SK-N-SH (cell line): ENCODE measurements at places on chromosomes 7 and 10. TPM values are rescaled to one million over a fixed set of nuclear protein-coding genes. Genes with fewer than 3 reads are reported as not detected.
A peak's percentile ranks its signal among the peaks of the same experiment; 100 is the strongest.

DNA sequence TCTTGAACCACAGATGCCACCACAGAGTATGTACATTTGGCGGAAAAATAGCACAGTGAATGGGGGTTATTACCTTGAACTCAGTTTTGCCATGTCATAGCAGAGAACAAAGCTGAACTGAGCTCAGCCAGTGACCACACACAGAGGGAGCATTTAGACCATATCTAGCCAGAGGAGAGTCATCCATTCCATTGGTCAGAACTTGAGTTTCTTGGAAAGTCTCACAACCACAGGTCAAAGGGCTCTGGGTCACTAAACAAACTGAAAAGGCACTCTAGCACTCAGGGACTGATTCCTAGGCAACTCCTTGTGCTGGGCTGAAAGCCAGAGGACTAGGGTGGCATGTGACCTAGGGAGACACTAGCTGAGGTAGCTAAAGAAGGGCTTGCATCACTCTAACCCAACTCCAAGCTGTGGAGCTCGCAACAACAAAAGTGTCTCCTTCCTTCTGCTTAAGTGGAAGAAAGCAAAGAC is 239.7 kb upstream of the SEMA3D start:
- no peak for DNase-seq

- no peak for DNase-seq
Measured at GRCh38 chr10:44883593-44884331, 27.4 kb upstream of the TMEM72 start.

GRCh38 chr7:99396418-99397296 is 11.7 kb downstream of the PDAP1 start:
- DNase-seq = no peak

DNA sequence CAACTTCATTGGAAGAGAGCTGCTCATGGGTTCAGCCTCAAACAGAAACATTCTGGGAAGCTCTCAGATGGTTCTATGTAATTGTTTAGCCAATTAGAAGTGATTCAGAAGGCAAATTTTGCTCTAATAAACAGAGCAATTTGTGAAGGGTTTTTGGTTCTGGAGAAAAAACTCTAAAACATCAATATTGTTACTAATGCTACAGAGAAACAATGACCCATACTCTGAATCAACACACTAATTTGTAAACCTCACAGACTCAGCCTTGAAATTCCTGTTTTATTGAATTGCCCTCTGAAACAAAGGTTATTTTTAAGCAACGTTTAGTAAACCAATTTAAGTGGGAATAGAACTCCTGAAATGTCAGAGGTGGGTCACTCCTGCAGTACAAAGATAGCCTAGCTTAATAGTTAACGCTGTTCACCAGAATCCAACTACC is 171.6 kb upstream of the SVIL start:
- DNase-seq = no peak

- no peak for DNase-seq
Measured at GRCh38 chr7:84668116-84668515, 473.5 kb upstream of the SEMA3A start.

DNA sequence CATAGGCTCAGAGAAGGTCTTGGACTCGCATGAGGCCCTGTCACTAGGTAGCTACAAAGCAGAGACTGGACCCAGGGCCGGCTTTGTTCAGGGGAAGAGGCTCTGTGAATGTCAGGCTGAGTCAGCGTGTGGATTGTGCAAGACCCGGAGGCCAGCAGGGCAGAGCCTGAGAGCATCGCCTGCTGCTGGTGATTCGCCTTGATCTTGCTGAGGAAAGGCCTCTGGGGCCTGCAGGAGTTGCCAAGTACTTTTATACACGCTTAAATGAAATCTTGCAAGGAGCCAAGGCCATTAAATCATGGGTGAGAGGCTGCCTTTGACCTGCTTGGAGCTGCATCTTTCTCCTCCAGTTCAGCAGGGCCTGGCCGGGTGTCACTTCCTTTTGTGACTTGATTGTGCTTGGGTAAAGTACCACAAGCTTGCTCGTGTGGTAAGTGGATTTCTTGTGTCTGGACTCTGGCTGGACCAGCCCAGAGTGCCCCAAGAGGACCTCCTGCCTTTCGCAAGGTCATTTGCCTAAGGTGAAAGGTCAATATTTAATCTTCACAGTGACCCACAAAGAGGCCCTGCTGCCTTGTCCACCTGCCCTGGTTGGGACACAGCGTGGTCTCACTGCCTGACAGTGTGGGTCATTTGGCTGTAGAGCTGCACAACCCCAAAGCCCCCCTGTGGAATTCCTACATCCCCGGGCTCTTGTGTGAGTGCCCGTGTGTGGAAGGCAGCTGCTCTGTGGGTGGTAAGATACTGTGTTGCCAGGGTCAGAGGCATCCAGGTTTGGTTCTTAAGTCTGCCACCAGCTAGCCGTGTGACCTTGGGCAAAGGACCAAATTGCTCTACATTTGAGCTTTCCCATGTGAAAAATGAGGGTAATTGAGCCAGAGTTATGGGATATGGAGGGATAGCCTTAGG is 38.6 kb upstream of the SH2D4B start:
- no peak for DNase-seq

GRCh38 chr7:111485701-111486380 is 76.5 kb downstream of the IMMP2L start:
- DNase-seq = no peak

GRCh38 chr7:67346876-67347275 is 350.2 kb downstream of the TYW1 start:
- DNase-seq = no peak

DNA sequence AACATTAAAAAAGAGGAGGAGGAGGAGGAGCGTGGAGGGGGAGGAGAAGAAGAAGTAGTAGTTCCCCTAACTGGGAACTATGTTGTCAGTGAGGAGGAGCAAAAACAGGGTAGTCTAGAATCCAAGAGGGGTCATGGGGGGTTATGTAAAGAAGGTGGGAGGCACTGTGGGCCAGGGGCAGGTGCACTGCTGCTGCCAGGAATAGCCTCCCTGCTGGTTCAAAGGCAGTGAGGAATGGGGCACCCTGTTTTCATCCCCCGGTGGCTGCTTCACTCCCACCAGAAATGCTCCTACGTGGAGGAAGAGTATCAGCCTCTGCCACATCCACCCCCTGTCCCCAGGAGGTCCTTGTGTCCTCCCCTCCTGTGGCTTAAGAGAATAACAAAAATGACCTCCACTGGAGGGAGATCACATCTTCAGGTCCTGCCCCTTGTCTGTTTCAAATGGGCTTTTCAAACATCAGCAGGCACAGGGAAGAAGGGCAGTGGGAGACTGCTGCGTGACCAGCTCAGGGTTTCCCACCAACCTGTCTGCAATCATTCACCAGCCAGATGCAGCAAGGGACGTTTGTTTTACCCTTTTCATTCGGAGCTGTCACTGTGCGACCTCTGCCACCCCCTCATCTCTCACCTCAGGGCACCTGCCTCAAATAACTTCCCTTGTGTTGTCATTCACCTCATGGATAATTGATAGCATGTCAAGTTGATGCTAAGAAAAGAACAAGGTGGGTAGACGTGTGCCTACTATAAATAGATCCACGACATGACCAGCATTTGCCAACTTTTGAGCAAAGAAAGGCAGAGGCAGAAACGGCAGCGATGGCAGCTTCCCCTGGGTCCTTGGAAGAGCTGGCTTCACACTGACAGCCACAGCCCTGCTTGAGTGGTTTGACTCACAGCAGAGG is 92.6 kb downstream of the DGKI start:
- no peak for DNase-seq

GRCh38 chr7:43808410-43808809 is 49.9 kb downstream of the BLVRA start:
- no peak for DNase-seq

- no peak for DNase-seq
Measured at GRCh38 chr7:26995666-26996065, 100.1 kb downstream of the HOXA1 start.

DNA sequence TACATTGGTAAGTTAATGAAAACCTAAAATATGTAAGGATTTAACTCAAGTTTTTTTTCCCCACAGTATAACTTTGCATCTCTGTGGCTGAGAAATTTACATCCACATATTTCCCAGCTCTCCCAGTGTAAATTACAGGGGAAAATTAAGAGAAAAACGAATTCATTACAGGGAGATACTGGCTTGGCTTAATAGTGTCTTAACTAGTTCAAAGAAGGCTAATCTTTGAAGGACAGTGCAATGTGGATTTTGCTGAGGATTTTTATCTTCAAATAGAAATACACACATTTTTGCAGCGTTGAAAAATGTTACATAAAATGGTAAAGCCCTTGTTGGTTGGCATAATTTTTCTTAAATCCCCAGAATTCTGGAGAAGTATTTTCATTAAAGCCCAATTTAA is 1.5 kb downstream of the CBX3 start:
- DNase-seq = no peak

DNA sequence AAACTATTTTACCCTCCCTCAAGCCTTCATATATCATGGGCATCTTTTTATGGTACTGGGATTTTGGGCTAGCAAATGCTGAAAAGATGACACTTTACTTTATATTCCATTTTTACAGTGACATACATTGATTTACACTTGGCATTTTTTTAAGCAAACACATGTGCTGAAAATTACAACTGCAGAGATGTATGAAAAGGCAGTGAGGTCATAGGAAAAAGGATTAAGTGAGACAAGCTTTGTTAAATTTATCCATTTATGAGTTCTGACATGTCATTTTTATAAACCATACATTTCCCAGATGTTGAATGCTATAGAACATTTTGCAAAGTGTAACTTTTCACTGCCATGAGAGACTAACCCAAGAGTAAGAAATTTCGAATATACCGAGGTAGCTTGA is 68.8 kb upstream of the RSU1 start:
- no peak for DNase-seq

GRCh38 chr10:23202779-23203178 is 10.7 kb downstream of the PTF1A start:
- no peak for DNase-seq

- DNase-seq = no peak
Measured at GRCh38 chr10:70685455-70685911, 13.2 kb downstream of the ADAMTS14 start.

GRCh38 chr10:2294739-2295138 is 557.4 kb upstream of the ADARB2 start:
- no peak for DNase-seq

DNA sequence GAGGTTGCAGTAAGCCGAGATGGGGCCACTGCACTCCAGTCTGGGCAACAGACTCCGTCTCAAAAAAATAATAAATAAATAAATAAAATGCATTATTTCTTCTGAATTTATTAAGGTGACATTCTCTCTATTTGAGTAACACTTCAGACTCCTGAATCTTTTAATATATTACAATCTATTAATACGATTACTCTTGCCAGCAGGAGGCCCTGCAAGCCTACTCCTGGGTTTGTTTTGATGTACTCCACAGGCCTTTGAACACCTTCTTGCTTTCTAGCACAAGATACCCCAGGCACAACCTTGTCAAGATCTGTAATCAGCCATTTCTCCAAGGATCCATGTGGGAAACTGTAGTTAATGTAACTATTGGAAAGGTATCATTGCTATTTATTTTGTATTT is 63.5 kb downstream of the COBL start:
- no peak for DNase-seq

DNA sequence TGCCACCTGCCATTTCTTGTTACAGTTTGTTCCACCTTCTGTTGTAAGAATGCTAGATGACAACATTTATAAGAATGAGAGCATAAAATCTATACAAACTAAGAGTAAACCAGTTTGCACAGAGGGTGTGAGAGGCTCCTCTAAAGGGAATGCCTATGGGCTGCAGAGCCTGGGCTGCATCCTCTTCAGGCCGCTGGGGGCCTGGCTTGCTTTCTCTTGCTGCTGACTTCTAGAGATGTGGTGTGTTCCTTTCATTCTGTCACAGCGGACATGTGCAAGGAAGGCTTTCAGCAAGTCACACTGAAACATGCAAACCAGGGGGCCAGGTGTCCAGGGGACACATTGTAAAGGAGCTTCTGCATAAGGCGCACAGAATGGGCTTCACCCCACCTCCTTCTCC is 7.1 kb upstream of the ATP6V1F start:
- no peak for DNase-seq

GRCh38 chr7:130970196-130970595 is 236.2 kb upstream of the KLF14 start:
- no peak for DNase-seq

DNA sequence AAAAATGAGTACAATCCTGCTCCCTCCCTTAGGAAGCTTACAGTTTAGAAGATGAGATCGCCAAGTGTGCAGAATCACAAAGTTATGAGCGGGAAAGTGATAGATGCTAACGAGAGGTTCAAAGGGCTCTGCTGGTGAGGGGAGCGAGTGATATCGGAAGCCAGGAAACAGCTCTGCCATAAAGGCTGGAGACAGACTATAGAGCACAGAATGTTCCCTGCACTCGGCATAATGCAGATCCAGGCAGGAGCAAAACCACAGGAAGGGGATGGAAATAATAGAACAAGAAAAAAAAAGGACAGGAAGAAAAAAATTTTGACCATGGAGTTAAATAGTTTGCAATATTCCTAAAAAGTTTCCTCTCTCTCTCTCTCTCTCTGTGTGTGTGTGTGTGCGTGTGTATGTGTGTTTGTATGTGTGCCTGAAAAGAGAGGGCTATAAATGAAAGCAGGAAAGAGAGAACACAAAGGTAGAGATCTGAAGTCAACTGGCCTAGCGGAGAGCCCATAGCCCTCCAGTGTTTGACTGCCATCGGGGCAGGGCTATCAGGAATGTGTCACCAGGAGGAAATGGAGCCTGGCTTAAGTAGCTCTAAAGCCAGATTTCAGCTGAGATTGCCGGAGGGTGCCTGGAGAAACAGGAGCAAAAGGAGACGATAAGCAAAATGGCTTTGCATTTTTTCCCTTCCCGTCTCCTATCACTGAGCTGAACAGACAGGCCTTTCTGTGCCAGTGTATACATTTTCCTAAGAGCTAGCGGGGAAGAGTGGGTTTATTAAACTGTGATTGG is 175.8 kb upstream of the LYZL1 start:
- DNase-seq = peak; percentile 70

DNA sequence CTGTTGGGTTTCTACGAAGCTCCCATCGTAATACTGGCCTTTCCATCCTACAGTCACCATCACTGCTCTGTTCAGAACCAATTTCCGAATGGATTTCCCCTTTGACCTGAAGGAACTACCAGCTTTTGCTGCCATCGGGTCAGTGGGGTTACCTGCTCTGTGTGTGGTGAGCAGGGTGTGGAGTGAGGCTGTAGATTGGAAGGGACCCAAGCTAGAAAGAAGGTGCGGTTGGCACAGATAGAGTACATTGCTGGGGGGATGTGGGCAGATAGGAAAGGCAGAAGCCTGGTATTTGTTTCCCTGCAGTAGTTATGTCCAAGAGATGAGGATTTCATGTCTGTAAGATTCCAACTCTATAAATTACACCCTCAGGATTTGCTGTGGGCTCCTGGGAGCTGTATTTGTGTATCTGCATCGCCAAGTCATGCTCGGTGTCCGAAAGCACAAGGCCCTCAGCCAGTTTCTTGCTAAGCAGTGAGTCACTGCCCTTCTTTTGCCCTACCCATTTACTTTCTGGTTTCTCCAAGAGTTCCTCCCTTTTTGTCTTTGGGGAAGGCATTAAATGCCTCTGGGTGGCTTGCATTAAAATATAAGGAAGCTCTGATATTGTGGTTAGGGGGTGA is 15.4 kb downstream of the CLCN1 start:
- DNase-seq = no peak

GRCh38 chr7:16874066-16874465 is 7.7 kb downstream of the AGR3 start:
- DNase-seq = no peak

The AGAP4 gene
- 17.6 and 21.9 TPM in 2 replicates for polyA plus RNA-seq

The SSMEM1 gene
- polyA plus RNA-seq = not detected in 2 replicates

The CPA4 gene
- 176 and 243 TPM in 2 replicates for polyA plus RNA-seq

The CTAGE4 gene
- polyA plus RNA-seq = not detected in 2 replicates

The GPNMB gene
- polyA plus RNA-seq = 13.8 and 24.9 TPM in 2 replicates

The GRM3 gene
- polyA plus RNA-seq = not detected in 2 replicates

The CALML5 gene
- polyA plus RNA-seq = not detected in 2 replicates

The TMEM139 gene
- polyA plus RNA-seq = 0.05 and 0.19 TPM in 2 replicates

The TRIM74 gene
- 0.21 and 0.26 TPM in 2 replicates for polyA plus RNA-seq

The CRTAC1 gene
- polyA plus RNA-seq = 0.05 and 0.18 TPM in 2 replicates
